ENCODE measurements at places on chromosomes 16 and 17.

- DNase-seq, result no peak
Measured at GRCh38 chr17:39231591-39232551, 6.1 kb upstream of the STAC2 start.

- no peak for DNase-seq
Measured at GRCh38 chr17:57794841-57795240, 49.7 kb upstream of the CCDC182 start.

DNA sequence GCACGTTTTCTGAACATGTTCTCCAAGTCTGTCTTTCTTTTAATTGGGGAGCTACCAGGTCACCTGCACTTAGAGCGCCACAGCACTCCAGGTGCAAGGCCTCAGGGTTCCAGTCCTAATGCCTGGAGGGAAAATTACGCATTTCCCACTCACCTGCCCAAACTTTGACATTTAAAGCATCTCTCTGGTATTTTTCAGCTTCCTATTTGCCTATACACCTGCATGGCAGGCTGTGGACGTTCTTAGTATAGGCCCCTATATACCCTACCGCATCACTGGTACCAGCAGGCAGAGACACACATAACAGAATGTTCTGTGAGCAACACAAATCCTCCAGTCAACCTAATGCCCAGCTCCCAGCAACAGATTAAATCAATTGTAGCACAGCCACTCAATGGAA lies 213.3 kb downstream of the MRTFB start:
- DNase-seq, result no peak

DNA sequence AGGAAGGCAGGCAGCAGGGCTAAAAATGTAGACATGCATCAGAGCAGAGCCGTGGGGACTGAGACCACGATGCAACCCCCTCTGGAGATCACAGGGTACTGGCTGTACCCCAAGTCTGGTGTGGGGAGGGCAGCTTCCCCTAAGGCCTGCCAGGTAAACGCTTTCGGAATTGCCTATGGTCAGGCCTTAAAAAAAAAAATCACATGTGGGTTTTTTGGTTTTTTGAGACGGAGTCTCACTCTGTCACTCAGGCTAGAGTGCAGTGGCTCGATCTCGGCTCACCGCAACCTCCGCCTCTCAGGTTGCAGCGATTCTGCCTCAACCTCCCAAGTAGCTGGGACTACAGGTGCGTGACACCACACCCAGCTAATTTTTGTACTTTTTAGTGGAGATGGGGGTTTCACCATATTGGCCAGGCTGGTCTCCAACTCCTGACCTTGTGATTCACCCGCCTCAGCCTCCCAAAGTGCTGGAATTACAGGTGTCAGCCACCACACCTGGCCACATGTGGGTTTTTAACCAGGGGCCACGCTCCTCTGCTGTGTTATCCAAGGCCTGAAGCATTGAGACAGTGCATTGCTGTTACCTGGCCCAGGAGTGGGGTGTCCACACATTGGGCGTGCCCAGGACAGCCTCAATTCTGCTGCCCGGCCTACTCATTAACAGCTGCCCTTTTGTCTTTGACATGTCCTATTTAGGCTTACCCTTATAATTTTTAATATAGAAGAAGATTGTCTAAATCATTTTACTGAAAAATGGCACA lies 50.4 kb downstream of the LITAF start:
- no peak for DNase-seq

GRCh38 chr16:77599793-77600415 lies 122.4 kb upstream of the NUDT7 start:
- DNase-seq, result no peak

DNA sequence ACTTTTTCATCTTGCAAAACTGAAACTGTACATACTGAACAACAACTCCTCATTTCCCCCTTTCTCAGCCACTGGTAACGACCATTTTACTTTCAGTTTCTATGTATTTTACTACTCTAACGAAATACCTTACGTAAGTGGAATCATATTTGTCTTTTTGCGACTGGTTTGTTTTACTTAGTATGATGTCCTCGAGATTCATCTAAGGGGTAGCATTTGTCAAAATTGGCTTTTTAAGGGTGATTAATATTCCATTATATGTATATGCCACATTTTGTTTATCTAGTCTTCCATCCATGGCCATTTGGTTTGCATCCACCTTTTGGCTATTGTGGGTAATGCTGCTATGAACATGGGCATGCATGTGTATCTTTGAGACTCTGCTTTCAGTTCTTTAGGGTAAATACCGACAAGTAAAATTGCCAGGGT lies 10.4 kb downstream of the KPNB1 start:
- no peak for DNase-seq

DNA sequence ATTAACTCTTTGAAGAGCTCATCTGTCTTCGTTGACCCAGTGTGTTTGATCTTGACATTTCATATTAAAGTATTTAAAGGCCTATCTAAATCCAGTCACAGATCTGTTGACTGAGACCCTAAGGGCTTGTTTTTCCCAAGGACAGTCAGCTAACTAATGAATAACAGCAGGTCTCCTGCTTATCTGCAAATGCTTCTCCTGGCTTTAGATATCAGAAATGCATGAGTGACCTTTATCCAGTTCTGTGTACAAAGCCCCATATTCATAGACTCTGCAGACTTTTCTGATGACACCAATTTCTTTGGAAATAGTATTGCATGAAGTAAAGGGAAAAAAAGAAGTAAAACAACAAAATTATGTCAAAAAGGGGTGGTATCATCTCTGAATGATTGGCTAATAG lies 70.3 kb downstream of the YPEL2 start:
- no peak for DNase-seq

DNA sequence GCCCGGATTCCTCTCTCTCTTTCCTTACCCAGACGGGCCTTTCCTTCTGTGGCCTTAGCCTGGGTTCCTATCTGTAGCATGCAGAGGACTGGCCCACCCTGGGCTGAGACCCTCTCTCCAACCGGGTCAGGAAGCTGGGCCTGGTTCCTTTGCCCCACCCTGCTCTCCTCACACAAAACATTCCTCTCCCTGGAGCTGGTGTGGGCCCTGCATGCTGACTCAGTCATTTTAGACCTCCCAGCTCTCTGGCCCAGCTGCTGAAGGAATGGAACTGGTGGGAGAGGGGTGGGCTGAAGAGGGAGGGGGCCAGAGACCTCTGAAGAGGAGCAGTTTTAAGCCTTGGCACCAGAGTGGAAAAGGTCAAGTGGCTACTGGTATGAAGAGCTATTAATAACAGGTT lies 957 bp downstream of the MYL4 start:
- DNase-seq, result no peak

- DNase-seq, result no peak
Measured at GRCh38 chr16:1828645-1829410, 1.8 kb downstream of the FAHD1 start.

GRCh38 chr17:51848451-51848850 lies 310.1 kb downstream of the CA10 start:
- DNase-seq, result no peak

GRCh38 chr17:12296209-12296625 lies 275.5 kb downstream of the MAP2K4 start:
- DNase-seq, result peak; percentile 17

DNA sequence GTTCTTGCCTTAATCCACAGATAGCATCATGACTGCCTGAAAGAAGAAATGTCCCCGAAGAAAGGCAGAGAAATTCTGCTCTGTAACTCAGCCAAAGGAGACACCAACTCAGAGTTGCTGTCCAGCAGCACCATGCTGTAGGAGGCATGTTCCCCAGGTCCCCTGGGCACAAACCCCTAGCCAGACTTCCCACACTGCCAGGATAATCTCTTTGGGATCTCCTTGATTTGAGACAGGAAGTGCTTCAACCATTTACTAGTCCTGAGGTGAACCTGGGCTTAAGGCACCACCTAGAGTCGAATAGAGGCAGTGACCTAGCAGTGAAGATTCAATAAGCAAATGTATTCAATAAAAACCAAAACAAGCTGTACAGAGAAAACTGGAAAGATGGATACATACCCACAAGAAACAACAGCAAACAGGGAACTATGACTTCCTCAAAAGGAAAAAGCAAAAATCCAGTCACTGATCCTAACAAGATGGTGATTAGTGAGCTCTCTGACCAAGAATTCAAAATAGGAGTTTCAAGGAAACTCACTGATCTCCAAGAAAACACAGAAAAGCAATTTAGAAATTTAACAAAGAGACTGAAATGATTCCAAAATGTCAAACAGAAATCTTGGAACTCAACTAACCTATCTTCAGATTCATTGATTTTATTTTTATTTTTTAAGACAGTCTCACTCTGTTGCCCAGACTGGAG lies 5.7 kb downstream of the OR4D2 start:
- DNase-seq, result no peak

DNA sequence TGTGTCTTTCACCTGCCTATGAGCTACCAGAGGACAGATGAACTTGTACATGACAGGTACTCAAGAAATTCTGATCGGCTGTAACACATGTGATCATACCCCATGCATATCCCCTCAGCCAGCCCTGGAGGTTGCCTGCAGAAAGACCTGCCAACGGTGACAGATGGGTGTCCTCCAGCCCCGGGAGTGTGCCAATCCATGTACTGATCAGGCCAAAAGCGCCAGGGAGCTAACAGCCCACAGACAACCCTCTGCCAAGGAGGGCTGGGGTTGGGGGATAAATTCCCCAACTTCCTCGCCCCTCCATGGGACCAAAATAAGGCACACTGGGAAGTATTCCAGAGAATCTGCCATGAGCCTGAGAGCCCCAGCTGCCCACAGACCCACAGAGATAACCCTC lies 189.4 kb downstream of the CCT6B start:
- no peak for DNase-seq

GRCh38 chr16:46715769-46716305 lies 26.4 kb downstream of the ORC6 start:
- no peak for DNase-seq

GRCh38 chr17:43382776-43383175 lies 16.0 kb upstream of the ARL4D start:
- DNase-seq, result no peak

DNA sequence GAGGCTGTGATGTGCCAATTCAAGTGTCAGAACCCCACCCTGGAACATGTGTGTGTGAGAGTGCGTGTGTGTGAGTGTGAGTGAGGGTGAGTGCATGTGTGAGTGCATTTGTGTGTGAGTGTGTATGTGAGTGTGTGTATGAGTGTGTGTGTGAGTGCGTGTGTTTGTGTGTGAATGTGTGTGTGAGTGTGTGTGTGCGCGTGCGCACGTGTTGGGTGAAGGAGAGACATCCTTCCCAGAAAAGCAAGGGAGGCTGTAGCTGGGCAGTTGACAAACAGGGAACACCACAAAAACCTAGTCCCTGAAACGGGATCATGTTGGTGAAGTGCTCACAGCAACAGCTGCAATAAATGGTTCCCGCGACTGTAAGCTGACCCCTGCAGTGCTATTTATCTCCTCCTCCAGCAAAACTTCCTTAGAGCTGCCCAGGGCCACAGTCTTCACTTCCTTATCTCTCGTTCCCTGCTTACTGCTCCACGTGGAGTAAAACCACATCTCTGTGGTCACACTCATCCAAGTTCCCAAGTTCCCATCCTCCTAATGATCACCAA lies 40.1 kb upstream of the RPL38 start:
- DNase-seq, result no peak

- DNase-seq, result no peak
Measured at GRCh38 chr17:30926516-30926915, 4.8 kb downstream of the ADAP2 start.

DNA sequence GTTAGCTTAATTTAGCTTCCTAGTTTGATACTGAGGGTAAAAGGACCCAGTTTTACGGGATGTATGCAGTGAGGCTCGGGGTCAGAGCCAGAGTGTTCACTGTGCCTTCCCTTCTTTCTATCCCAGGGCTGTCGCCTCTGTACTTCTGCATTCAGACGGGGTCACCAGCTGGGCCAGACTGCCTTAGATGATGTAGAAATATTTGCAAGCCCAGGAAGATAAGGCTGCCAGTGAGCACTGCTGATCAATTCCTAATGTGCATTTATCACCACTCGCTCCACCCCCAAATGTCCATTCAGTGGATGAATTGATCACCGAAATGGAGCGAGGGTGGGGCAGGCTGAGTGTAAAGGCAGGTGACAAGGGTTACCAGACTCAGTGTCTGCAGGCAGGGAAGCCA lies 9.1 kb downstream of the SHISA6 start:
- DNase-seq, result no peak

DNA sequence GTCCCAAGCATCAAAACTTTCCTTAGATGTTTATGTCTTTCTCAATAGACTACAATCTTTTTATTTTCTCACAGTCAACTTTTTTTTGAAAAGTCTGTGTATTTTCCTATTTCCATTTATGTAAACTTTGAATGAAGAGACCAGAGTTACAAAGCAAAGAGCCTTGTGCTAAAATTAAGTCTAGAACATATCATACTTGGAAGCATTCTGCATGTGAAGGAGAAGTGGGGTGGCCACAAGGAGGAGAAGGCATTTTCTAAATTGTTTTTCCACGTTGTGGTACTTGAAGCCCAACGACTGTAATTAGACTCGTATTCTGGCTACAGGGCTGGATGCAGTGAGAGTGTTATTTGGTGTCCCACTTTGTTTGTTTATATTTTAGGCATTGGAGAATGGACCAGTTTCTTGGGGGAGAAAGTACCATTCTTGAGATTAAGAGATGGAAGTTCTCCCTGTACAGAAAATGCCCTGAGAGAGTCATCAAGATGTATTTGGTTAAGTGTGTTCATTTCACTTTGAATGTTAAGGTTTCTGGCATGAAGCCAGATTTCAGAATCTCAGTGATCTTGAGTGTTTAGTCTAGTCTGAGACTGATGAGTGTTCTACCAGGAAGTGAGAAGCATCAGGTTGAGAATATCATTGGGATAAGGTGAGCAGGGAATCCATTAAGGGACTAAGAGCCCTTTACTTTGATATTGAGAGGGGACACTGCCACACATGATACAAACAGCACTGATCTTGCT lies 71.6 kb downstream of the MAP2K6 start:
- no peak for DNase-seq

GRCh38 chr16:56948234-56948633 lies 13.5 kb upstream of the CETP start:
- no peak for DNase-seq

GRCh38 chr16:86477642-86478041 lies 32.7 kb upstream of the FOXF1 start:
- DNase-seq, result no peak

DNA sequence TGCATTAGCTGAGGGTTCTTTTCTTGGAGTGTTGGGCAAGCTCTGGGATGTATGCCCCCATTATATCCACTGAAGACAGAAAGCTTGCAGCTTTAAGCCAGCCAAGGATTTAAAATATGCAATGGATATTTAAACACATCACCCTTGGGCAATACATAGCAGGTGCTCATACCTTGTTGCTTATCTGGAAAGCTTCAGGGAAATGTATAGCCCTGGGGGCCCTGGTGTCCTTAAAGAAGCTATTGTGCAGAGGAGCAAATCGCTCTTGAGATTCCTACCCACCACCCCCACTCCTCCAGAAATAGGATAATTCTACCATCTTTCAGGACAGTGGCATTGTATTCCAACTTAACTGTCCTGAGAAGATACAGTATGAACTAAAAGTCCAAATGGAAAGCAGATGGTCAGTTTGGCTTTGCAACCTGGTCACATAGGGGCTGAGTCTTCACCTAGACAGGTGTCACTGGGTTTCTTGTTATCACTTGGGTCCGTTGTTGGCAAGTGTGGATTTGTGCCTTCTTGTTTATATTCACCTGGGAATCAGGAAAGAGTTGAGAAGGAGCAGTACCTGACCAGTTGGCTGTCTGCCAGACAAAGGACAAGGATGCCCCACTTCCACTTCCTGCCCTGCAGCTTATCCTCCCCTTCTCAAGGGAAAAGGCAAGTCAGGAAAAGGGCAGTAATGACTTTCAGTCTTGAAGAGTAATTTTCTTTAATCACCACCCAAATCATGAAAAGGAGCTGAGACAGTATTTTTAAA lies 3.4 kb downstream of the ANKRD40CL start:
- DNase-seq, result no peak

Measured in amniotic stem cell (primary cell).